Cerebellar nuclear complex (tissue), 1 donor: ENCODE measurements at places on chromosomes 1 and 21.

- DNase-seq: no peak
Observed at GRCh38 chr1:26023826-26024225, 2.3 kb downstream of the EXTL1 start.

DNA sequence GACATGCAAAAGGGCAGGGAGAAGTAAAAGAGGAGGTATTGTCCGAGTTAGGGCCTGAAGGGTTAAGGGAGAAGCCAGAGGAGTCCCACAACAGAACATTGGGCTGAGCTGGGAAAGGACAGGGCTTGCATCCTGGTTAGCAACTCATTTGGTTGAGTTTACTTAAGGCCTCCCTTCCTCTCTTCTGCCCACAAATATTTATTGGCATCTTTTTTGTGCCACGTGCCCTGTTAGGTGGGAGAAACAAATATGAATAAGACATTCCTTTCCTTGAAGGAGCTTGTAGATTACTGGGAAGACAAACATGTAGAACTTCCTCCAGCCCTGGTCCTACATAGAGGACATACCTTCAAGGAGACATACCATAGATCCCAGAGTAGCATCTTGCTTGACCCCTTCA, 53.0 kb upstream of the PRELP start:
- no peak for DNase-seq

DNA sequence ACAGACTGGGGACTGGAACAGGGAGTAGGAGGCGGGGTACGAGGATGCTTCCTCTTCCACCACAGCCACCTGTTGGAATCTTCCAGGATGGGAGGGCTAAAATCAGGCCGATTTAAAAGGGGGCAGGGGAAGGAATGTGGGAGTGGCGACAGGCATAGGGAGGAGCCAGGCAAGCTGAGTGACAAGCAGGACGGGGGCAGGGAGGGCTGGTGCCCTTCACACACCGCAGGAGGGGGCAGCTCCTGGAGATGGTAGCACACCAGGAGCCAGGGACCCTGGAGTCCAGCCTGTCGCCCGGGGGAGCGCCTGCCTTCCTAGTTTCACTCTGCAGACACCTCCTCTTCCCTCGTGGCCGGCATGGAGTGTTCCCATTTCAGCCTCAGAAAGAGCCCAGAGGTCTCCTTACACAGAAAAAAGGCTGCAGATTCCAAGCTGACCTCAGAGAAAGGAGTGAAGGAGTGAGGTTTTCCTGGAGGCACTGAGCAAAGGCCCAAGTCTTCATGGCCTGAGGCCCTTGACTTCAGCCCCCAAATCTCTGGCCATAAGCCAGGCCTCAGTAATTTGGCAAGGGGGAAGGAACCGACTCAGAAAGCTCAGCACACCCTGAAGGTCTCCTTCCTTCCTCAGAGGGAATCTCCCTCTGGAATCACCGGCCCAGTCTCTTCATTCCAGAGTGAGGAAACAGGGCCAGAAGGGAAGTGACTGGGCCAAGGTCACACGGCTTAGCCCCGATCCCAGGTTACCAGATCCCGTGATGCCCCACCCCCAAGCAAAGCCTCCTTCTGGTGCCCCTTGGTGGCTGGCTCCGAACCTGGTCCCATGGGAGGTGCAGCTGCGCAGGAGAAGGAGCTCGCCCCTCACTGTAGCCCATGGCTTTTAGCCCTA, 8.1 kb downstream of the BLACAT1 start:
- no peak for DNase-seq

DNA sequence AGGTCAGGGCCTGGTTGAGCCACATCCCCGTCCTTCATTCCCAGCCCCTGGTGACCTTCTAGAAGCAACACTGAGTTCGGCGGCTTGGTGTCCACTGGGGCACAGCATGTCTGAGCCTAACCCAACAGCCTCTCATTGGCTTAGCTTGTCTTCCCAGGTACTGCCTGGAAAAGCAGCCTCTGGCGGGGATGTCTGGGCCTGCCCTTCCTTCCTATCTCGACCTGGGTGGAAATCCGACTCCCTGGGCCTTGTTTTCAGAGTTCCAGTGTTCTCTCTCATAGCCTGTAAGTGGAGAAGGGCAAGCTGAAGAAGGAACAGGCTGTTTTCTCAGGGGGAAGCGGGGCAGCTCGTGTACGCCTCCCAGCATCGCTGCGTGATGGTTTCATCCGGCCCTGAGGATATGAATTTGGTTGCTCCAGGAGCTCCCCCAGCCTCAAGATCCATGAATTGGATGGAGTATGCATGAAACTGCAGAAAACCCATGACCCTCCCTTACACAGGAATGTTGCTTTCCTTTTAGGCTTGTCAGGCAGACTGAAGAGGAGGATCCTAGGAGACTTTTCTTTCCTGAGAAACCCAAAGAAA, 116.5 kb upstream of the IRF2BP2 start:
- no peak for DNase-seq

DNA sequence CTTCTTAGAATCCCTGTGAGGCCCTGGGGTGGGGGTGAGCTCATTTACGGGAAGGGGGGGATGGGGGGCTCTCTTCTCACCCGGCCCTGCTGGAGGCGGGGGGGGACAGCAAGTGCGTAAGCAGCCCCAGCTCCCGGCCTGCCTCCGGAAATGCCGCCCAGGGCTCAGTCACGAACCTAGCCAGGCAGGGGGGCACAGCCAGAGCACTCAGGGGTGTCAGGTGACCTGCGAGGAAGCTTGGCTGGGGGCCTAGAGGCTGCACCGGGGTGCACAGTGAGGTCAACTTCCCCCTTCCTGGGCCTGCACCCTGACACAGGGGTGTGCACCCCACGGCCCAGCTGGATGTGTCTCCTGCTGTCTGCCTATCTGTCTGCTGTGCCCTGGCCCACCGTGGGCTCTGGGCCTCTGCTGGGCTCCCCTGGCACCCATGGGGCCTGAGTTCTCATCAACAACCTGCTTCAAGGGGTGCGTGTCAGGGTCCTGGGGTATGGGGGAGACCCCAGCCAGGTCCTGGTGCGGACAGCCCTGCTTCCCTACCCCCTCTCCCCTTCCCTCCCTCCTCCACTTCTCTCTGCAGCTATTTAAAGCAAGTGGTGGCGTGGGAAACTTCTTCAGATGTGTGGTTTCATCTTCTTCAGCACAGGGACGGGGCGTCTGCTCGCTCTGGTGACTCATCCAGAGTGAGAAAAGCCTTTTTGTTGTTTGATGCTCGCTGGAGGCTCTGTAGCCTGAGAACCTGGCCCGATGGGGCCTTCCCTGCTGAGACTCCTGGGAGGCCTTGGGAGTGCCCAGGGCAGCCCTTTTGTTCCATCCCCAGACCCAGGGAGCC, 92.5 kb upstream of the RUNX3 start:
- DNase-seq: no peak

DNA sequence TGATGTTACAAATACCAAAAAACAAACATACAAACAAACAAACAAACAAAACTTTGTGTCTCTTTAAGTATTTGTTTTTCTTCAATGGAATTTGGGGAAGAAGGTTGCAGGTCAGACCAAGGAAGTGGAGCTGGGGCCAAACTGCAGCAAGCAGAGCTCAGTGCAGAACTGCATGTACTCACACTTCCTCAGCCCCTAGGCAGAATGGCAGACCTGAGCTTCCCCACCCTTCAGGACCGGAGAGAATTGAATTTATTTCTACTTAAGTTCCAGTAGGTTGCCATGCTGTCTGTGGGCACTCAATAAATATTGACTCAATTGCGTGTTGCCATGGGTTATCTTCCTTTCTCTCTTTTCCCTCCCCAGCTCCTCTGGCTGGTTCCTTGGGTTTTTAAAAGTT, 173.6 kb downstream of the PTGER3 start:
- no peak for DNase-seq

DNA sequence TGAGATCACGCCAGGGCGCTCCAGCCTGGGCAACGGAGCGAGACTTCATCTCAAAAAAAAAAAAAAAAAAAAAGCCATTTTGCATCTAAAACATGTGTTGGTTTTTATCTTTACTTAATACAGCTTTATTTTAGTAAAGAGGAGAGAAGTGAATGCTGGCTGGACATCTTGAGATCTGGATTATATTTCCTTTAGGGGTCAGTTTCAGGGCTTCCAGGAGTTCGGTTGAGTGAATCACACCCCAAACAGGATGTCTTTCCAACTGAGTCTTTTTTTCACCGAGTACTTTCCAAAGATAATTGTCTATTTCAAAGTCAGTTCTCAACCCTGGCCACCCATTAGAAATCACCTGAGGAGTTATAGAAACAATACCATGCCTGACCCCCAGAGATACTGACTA, 16.6 kb upstream of the IPP start:
- no peak for DNase-seq

- peak; percentile 21 for DNase-seq
Observed at GRCh38 chr1:205658943-205659581, 21.2 kb downstream of the SLC45A3 start.

DNA sequence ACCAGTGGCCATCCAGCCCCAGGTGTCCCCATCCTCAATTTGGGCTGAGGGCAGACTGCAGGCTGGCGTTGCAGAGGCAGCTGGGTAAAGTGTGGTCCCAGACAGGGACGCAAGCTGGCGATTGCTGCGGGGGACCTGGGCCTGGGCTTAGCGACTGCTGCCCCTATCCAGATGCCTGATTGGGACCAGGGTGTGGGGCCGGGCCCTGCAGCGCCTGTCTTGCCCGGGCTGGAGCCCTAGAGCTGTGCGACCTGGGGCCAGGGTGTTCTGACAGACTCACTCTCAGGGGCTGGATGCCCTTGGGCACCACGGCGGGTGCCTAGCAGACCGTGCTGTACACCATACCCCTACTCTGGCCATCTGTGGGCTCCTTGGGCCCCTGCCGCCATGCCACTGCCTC, 16.2 kb upstream of the FAAP20 start:
- no peak for DNase-seq

GRCh38 chr1:184988506-184988905, 14.2 kb upstream of the NIBAN1 start:
- no peak for DNase-seq

GRCh38 chr1:47962750-47963492, 34.3 kb downstream of the TRABD2B start:
- no peak for DNase-seq

GRCh38 chr1:23362218-23362713, 7.4 kb downstream of the ZNF436 start:
- no peak for DNase-seq

DNA sequence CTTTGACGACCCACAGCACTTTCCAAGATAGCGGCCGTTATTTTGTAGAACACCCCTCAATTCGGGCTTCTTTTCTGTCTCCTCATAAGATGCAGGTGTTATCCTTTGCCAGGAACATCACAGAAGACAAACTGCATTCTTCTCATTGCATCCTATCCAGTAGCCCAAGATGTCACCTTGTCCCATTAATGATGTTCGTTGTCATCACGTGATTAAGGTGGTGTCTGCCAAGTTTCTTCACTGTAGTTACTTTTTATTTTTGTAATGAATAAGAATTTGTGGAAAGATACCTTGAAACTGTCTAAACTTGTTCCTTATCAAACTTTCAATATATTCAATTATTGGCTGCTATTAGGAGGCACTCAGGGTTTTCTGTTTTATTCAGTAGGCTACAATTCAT, 39.4 kb downstream of the GNG4 start:
- no peak for DNase-seq

- DNase-seq: no peak
Observed at GRCh38 chr21:45158491-45159423, 84.4 kb downstream of the ADARB1 start.

GRCh38 chr1:226912587-226913176, 27.4 kb upstream of the COQ8A start:
- DNase-seq: peak; percentile 38

GRCh38 chr1:232291681-232292080, 338.3 kb downstream of the SIPA1L2 start:
- no peak for DNase-seq

DNA sequence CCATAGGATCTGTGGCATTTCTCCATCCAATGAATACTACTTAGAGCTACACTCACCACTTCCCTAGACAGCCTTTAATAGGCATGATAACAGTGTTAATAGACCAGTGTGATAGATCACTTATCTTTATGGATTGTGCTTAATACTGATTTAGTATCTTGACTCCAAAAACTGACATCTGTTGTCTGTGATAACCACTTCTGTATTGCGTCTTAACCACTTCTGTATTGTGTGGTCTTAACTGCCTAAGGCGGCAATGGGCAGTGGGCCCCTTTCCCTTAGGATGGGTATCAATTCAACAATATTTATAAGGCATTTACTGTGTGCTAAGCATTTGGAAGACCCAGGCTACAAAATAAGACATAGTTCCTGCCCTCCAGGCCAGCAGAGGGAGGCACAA, 32.0 kb upstream of the RCAN3 start:
- DNase-seq: no peak

DNA sequence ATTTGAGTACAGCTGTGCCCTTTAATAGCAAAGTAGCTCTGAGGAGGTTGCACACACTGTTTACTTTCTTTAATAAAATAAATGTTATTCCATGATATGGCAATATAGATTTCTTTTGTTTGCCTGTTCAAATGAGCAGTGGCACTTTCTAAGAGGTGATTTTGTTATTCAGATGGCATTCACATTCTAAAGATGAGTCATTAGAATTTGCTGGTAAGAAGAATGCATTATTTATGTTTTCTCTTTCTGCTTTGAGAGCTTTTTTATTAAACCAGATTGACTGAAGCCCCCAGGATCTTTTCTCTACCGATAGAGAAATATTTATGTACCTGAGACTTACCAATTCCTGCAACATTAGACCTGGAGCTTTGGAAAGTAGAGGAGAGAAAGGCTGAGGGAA, 11.2 kb upstream of the LEPR start:
- no peak for DNase-seq

DNA sequence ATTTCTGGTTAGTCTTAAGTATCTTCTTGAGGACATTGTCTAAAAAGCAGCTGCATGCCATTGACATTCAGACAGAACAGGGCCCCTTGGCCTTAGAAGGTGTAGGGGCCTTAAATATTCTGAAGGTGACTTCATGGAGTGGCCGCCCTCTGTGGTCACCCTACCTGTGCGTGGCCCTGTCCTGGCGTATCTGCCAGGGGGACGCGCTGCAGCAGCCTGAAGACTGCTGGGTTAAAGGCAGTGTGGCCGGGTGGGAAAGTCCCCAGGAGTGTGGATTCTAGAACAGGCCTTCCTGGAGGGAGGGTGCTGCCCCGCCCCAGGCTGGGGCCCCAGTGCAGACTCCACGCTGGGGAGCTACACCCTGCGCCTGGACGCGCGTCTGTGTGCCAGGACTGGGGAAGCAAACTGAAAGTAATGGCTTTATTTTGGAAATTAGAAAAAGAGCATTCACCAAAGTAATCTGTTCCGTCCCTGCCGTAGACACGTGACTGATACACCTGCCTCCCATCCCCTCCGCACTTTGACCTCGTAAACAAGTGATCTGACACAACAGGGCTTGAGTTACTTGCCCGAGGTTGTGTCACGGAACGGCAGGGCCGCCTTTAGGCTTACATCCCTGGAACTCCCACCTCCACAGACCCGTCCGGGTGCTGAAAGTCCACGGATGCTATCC, 1.8 kb downstream of the AGPAT3 start:
- no peak for DNase-seq
